ENCODE measurements at places on chromosomes 5 and 9.

DNA sequence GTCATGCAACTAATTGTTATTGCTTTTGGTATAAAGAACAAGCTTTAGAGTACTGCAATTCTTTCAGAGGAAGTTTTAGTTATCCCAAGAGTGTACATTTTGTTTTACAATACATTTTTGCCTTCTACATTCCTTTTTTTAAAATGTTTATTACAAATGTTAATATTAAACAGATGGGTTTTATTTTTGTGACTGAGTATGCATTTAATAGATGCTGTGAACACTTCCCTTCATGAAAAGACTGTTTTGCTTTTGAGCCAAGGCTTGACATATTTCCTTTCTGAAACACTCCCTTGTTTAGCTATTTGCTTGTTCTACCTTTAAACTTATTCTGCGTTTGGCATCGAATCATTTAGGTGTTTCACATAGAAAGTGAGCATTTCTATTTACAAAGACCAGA lies 14.8 kb upstream of the ZNF474 start:
- no peak for DNase-seq

DNA sequence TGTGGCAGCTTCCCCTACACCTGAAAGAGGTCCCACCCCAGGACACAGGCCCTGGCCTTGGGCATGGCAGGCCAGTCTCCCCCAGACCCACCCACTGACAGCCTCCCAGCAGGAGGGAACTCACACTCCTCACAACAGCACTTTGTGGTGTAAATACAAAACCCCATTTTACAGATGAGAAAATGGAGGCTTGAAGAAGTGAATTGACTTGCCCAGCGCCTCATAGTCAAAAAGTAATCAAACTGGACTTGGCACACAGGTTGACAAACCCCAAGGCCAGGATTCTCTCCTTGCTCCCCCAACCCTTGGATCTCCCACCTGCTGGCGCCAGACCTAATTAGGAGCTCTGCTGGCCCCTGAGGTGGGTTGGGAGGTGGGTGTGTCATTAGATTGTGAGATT lies 29.2 kb upstream of the NEK6 start:
- DNase-seq: no peak

DNA sequence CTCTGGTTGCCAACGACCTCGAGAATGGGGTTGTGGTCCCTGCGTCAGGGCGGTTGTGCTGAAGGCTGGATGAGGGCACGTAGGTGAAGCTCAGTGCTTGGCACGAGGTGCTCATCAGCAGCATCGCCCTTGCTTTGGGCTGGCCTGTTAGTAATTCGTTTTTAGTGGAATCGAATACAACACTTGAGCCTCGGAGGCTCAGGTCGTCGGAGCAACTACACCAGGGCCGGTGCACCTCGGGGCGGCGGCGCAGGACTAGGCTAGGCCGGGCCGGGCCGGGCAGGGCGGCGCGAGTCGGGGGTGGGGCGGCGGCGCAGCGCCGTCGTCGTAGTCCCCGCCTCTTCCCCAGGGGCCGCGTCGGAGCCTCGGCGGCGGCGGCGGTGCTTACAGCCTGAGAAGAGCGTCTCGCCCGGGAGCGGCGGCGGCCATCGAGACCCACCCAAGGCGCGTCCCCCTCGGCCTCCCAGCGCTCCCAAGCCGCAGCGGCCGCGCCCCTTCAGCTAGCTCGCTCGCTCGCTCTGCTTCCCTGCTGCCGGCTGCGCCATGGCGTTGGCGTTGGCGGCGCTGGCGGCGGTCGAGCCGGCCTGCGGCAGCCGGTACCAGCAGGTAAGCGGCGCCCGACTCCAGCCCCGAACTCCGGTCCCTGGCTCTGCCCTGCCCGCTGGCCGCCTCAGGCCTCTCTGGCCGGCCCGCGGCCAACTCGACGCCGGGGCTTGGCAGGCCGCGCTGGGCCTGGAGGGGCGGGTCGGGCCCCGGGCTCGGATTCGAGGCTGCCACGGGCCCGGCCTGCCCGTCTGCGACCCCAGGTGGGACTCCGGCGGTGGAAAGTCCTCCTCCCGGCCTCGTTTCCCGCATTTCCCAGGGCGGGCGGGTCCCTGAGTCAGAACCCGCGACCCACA lies at the start of gene NDFIP1:
Gene NDFIP1, plus strand, starts transcription at position 348 of the 899 bp plus-strand sequence. Its CDS starts 196 bp downstream, at position 544.
- DNase-seq: peak; percentile 30

DNA sequence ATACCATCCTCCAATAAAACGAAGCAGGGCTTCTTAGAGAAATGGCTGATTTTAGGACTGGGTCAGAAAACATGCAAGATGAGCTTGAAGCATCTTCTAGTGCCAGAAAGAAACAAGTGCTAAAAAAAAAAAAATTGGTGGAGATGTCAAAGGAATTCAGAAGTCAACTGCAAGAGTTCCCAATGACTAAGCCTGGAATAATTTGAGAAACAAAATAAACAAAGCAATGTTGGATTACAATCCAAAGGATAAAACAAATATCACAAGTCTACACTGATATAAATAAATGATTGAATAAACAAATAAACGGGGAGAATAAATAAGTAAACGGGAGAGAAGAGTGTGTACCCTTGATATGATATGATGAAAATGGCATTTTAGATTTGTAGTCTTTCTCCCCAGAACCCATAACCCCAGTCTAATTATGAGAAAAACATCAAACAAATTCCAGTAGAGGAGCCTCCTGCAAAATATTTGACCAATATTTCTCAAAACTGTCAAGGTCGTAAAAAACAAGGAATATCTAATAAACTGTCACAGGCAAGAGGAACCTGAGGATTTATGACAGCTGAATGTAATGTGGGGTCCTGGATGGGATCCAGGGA lies 63.5 kb upstream of the CCL21 start:
- DNase-seq: no peak

GRCh38 chr9:72352911-72353388 lies 12.1 kb downstream of the ZFAND5 start:
- no peak for DNase-seq

GRCh38 chr9:100549048-100549447 lies 28.8 kb upstream of the CAVIN4 start:
- no peak for DNase-seq

DNA sequence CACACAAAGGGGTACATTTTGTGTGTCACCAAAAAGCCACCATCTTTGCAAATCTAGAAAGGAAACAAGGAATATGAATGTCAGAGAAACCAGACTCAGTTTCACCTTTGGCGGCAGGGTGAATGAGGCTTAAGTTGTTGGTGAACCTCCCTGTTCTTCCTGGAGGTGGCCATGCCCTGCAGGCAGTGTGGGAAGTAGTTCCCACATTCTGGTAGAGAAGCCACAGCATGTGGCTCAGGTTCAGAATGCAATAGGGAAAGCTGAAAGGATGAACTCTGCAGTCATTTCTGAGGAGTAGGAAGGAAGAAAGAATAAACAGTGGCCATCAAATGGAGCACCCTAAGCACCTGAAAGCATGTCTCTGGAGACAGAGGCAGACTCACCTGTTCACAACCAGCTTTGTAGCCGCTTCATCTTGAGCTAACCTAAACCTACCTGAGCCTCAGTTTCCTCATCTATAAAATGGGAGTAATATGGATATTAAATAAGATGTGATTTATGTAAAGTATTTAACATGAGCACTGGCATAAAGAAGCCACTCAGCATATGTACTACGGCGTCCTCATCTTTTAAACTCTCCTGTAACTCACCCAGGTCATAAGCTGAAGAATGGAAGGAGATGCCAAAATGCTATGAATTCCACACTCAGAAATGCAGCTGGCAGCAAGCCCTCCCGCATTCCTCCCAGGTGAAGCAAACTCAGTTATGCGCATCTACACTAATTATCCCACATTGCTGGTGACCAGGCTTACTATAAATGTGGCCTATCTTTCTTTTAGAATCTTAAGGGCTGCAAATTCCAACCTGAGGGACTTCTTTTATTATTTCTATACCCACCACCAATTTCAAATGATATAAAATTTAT lies 86.0 kb downstream of the ZNF608 start:
- no peak for DNase-seq

DNA sequence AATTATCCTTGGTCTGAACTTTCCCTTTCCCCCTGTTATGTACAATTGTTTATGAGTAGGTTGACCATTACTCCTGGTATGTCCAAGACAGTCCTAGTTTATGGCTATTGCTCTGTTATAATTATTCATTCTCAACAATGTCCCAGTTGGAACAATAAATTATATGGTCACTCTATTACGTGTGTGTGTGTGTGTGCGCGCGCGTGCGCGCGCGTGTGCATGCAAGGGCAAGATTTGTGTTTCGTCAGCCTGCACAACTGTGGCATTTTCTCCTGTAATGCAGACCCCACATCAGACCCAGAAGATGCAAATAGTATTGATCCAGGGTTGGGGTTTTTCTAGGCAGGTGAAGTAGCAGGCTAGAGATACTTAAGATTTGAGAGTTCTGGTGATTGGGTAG lies 88.4 kb downstream of the ESM1 start:
- DNase-seq: no peak

GRCh38 chr9:109894921-109895758 lies 115.1 kb downstream of the PALM2AKAP2 start:
- DNase-seq: no peak

- no peak for DNase-seq
These were observed 307.8 kb downstream of the RAB3C start for GRCh38 chr5:58890701-58891085.

GRCh38 chr5:132371603-132371994 lies 2.1 kb downstream of the SLC22A5 start:
- DNase-seq: no peak

DNA sequence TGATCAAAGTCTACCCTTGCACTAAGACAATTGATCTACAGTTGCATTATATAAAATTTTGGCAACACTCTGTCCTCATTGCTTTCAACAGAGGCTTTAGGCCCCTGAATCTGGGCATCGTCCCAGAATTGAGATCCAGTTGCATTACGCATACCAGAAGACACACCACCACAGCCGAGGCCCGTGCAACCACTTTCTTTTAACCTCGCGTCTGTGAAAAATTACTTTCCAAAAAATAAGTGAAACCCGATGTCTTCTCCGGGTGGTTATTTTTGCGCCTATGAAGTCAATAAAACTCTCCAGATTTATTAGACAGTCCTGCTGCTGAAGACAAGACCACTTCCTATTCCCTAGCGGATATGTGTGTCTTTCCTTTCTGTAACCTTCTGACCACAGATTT lies 52.1 kb upstream of the NFIB start:
- DNase-seq: no peak

DNA sequence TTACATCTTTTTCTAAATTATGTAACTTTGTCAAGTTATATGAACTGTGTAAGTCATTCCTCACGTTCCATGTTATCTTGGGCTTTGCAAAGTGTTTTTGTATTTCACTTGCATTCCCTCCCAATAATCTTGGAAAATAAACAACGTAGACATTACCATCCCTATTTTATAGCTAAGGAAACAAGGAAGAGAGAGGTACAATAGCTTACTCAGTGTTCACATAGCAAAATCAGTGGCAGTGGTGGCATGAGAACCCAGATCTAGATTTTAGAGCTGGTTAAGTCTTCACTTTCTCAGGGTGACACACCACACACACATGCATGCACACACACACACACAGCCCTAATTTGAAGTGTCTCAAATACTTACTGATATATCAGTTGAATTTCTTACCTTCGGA lies 34.1 kb downstream of the NSA2 start:
- no peak for DNase-seq

GRCh38 chr5:1881098-1881572 lies 1.6 kb downstream of the IRX4 start:
- no peak for DNase-seq

DNA sequence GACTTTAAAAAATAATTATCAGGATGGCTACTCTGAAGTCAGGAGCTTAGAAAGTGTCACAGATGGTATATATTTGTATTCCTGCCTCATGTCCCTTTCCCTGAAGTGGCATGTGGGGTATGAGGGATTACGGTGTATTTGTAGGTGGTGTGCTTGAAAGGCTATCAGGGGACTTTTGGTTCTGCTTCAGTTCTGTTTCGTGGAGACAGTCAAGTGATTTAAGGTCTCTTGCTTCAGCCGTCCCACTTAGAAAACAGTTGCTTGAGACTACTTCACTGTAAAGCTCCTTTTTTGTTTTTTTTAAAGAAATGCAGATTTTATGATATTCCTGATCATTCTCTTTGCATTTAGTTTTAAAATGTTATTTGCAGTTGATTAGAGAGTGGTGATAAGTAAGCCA lies 18.3 kb downstream of the PARP8 start:
- peak; percentile 38 for DNase-seq

- DNase-seq: no peak
These were observed 276.3 kb downstream of the YTHDC2 start for GRCh38 chr5:113789769-113790168.

DNA sequence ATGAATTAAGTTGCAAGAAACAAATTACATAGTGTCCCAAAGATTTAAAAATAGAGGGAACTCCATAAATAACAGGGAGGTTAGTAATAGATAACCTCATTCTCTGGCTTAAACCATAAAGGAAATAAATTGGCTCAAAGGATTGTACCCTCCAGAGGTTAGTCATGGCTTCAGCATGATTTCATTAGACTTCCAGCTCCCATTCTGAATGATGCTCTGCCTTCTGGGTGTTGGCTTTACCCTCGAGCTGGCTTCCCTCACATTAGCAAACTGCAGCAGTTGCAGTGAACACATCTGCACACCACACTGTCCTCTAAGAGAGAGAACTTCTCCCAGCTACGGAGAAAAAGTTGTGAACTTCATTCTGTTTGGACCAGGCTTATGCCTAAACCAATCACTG lies 70.4 kb downstream of the RGS7BP start:
- DNase-seq: no peak

GRCh38 chr9:94805585-94805984 lies 79.1 kb downstream of the AOPEP start:
- DNase-seq: no peak

GRCh38 chr5:449151-449550 lies 6.2 kb downstream of the EXOC3 start:
- no peak for DNase-seq

DNA sequence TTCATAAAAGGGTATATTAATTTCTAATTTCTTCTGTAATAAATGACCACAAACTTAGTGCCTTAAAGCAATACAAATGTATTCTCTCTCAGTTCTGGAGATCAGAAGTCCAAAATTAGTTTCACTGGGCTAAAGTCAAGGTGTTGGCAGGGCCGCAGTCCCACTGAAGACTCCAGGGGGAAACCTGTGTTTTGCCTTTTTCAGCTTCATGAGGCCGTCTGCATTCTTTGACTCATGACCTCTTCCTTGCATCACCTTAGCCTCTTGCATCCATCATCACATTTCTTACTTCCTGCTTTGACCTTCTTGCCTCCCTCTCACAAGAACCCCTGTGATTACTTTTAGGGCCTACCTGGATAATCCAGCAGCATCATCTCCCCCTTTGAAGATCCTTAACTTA lies 42.0 kb upstream of the ALDH1B1 start:
- no peak for DNase-seq

GRCh38 chr5:103295871-103296270 lies 37.3 kb downstream of the MACIR start:
- no peak for DNase-seq

DNA sequence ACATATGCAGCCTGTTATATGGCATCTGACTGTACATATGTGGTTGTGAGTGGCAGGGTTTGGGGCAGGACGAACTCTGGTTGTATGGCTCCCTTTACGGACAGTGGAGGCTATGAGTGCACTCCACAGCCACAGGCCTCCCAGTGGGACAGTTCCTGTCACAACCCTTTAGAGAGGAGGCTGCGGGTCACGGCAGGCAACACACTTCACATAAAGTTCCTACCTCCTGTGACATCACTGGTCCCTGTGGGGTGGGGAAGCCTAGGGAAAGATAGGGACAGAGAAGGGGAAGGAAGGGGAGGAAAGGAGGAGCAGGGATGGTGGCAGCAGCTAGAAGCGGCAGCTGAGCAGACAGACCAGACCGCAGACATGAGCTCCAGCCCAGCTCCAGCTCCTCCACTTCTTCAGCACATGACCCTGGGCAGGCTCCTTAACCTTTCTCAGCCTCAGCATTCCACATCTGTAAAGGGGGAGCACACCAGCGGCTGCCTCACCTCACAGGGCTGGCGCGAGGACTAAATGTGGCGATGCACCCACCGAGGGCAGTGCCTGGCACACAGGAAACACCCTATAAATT lies 27.4 kb upstream of the CORO2A start:
- DNase-seq: no peak

Measured in NCI-H187 (cell line).